Muscle of back (tissue), 13 donors: ENCODE measurements at places on chromosomes 2 and 18. TPM values are rescaled to one million over a fixed set of nuclear protein-coding genes. Genes with fewer than 3 reads are reported as not detected.

DNA sequence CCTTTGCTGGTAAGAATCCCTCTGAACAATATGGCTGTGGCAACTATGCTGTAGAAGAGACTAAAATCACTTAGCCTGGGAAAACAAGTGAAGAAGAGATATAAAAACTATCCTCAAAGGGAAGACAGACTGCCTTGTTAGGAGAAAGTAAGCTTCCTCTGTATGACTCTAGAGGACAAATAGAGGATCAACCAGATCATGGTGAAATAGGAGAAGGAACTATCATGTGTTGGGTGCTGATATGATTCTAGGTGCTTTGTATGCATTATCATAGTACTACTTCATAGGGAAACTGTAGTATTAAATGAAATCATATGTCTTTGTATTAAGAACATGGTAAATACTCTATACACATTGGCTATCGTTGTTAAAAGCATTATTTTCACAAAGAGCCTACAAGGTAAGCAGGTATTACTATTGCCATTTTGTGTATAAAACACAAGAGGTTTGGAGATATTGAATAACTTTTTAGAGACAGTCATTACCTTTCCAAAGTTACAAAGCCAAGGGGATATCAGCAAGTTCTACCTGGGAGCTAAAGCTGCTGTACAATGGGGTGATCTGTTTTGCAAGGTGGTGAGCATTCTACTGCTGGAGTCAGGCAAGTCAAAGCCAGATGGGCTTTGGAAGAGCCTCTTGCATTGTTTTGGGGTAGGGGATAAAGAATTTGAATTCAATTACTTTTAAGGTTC, 402.6 kb downstream of the ALK start:
- no peak for DNase-seq

- no peak for DNase-seq
Measured at GRCh38 chr2:61220768-61221167, 58.8 kb downstream of the C2orf74 start.

- peak; percentile 87 for DNase-seq
Measured at GRCh38 chr2:121529439-121530211, 1.1 kb upstream of the RNU4ATAC start.

- no peak for DNase-seq
Measured at GRCh38 chr2:66930339-66931220, 466.6 kb upstream of the ETAA1 start.

PPP1R1C gene
- polyA plus RNA-seq: 1.4 TPM

CNGA3 gene
- 0.97 TPM for polyA plus RNA-seq

- DNase-seq: no peak
Measured at GRCh38 chr2:69387770-69388481, 899 bp upstream of the GFPT1 start.
